ENCODE measurements at places on chromosomes 4 and X.

DNA sequence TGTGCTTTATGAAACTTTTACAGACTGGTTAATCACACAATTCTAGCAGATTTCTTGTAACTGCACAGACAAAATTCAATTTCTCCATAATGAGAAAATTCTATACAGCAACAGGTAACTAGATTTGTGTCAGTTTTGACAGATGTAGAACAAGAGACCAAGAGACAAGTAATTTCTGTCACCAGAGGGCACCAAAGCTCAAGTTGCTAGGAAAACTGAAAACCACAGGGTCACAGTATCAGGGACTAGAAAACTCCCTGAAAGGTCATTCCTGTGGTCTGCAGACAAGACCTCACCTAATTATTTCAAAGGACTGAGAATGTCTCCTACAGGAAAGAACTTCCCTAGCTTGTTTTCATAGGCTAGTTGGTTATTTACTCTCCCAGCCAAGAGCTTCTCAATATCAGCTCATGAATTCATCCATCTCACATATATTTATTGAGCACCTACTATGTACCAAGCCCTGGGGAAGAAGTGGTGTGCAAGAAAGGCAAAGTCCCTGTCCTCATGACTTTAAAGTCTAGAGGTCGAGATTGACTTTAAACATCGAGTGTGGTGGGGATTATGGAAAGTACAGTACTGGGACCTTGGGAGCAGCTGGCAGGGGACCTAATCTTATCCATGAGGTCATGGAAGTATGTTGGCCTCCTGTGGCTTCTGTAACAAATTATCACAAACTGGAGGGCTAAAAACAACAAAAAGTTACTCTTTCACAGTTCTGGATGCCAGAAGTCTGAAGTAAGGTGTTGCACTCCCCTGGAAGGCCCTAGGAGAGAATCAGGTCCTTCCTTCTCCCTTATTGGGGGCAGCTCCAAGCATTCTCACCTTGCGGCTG is 47.8 kb upstream of the SETD7 start:
- no peak for DNase-seq

DNA sequence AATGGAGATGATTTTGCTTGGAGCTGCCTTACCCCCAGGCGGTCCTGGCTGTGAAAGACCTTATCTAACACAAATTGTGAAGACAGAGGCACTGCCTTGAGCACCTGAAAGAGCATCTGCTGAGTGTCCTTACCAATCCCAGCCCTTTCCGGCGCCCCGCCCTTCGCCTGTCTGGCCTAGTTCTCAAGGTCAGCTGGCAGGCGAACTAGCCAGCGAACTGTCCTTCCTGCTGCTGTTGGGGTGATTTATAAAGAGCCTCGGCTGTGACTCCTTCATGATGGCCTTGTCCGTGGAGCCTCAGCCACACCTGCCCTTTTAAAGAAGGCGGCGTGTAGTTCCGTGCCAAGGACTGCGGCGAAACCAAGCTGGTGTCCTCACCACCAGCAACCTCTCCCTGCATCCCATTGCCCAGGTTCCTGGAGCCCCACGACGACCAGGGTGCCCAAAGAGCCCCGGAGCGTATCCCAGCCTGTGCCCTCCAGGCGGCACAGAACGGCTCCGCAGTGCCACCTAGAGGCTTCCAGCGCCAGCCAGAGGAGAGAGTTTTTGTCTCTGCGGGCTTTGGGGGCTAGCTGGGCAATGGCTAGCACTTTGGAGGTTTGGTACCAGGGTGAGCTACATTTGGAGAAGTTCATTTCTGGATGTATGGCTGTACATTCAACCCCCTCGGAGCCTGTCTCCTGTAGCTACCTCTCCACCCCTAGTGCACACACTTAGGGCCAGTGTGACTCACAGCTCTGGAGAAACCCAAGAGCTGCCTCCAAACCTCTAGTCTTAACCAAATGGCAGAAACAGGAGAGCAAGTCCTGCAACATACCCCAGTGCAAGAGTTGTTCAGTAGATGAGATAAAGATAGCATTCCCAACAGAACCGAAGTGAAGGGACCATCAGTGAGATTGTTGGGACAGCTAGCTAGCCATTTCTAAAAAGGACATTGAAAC is 36.8 kb upstream of the VMA21 start:
- peak; percentile 74 for DNase-seq

DNA sequence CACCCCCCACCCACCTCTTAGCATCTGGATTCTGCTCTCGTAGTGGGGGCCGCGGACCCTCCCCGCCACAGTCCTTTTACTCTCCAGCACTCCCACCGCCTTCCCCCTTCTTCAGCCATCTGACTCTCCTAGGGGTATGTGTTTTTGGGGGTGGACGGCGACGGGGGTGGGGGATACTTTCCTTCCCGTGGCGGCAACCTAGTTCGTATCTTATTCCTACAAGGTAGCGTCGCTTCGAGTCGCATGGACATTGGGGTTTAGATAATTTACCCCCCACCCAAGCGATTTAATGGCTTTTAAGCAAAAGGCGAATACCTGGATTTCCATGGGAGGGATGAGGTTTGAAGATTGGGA is 1.3 kb upstream of the BCORL1 start:
- DNase-seq = no peak

DNA sequence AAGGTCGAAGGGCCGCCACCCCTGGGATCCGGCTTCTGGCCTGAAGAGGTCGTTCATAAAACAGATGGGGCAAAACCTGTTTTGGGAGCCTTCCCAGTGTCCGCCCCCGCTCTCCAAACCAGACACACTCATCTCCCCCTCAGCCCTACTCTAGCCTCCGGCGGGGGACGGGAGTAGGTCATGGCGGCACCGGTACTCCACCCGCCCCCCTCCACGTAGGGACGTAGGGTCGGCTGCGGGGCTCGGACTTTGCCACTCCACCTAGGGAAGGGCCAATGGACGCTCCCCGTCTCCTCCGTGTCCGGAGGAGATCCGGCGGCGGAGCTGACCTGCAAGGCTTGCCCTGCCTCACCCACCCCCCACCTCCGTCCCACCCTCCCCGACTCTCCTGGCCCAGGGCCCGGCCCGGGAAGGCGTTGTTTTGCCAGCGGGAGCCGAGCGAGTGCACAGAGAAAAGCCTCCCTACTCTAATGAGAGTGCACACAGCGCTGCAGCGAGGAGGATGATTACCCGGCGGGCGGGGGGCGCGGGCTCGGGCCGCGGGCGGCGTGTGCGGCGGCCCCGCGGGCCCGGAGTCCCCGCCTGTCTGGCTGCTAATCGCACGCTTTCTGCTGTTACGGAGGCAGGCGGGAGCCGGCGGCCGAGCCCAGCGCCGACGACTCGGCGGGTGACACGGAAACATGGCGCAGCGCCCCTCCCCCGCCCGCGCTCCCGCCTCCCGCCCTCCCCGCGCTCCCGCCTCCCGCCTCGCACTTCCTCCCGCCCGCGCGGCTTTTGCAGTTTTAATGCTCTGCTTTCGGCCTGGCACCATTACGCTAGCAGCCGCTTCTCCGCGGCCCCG is 8.3 kb upstream of the BCOR start:
- peak; percentile 90 for DNase-seq

GRCh38 chr4:52842792-52843191 is 19.3 kb upstream of the RASL11B start:
- DNase-seq = no peak

GRCh38 chrX:48896611-48897011 is 957 bp downstream of the TIMM17B start:
- DNase-seq = no peak

DNA sequence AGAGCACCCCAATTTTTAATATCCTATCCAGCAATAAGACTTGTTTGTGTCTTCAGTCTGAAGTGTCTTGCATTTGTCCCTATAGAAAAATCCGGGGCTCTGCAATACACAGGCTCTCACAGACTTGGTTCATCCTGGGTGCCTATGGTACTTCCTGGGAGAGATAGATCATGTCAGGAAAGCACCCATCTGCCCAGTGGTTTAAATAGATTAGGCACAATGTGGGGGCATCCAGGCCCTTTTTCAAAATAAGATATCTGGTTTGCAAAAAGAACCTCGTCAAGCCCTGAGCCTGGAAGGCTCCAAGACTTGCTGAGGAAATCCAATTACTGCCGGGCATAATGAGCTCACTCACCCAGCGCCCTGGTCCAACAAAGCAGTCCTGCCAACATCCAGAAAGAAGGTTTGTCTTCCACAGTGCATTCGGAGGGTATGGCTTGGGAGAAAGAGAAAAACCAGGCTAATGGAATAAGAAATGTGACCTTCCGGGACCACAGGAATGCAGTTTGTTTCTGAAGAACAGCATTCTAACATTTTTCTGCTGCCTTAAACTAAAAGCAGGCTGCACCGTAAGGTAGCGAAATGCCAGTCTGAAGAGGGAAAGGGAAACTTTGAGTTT is 11.6 kb downstream of the JAKMIP1 start:
- no peak for DNase-seq

DNA sequence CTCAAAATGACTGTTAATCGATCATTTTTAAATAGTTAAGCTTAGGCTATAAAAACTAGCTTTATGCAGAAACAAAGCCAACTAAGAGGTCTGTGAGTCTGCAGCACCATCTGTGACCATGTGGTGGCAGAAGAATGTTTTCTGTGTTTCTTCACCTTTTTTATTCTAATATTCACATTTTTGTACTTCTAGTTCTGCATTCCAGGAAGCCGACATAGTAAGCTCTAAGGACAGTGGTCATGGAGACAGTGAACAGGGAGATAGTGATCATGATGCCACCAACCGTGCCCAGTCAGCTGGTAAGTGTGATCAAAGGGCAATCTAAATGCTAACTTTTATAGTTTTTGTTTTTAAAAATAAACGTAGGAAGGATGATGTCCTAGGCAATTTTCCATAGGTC is 5.6 kb downstream of the PCDH10 start:
- DNase-seq = no peak

GRCh38 chr4:129415004-129415403 is 319.1 kb downstream of the C4orf33 start:
- DNase-seq = no peak

DNA sequence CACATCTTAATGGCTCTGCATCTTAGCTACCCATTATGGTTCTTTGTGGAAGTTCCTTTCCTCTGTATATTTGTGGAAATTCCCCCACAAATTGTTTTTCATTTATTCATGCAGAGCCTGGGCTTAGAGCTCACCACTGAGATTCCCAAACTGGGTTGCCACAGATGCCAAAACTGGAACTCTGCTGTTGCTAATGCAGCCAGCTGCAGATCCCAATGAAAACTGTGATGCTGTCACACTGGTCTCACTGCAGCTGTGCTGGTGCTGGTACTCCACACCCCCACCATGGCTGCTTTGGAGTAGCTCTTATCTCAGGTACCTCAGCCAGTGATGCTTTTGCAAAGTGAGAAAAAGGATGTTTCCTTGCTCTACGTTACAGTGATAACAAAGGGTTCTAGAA is 87.7 kb downstream of the DCK start:
- DNase-seq = no peak
